ENCODE measurements at places on chromosomes 16 and 17. TPM values are rescaled to one million over a fixed set of nuclear protein-coding genes. Genes with fewer than 3 reads are reported as not detected.

ZNRF1 gene
- 115 TPM for total RNA-seq

SPPL2C gene
- total RNA-seq = not detected

- no peak for DNase-seq
Observed at GRCh38 chr16:12999368-12999767, 98.0 kb downstream of the SHISA9 start.

DNA sequence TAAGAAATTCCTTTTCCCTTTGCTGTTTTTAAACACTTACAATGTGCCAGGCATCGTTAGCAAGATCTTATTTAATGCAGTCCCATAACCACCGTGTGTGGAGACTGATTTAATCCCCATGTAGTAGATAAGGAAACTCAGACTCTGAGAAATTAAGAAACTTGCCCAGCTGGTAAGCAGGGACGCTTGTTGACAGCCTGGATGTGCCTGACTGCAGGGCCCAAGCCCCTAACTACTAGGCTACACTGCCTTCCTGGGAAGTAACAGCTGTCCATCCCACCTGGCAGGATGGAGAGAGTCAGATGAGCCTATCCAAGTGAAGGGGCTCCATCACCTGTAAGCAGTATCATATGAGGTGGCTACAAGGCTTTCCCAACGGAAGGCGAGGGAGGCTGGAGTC lies 23.1 kb downstream of the CDK5RAP3 start:
- DNase-seq = no peak

DNA sequence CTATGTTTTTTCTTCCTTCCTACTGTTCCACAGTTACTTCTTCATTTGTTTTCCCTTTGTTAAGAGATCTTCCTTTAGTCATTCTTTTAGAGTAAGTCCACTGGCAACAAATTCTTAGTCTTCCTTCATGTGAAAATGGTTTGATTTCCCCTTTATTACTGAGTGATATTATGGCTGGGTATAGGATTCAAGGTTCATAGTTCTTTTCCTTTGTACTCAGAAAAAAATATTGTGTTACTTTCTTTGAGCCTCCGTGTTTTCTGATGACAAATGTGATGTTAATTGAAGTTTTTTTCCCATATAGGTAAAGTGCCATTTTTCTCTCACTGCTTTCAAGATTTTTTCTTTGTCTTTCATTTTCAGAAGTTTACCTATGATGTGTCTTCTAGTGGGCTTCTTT lies 283.1 kb upstream of the TBX2 start:
- no peak for DNase-seq

SULT1A2 gene
- total RNA-seq = 2.8 TPM
